Stimulated activated CD4-positive, alpha-beta T cell treated with anti-CD3 and anti-CD28 coated beads, Interleukin-12 subunit alpha, Interleukin-12 subunit beta, amount 100 ng/mL, for 4 hours (primary cell): ENCODE measurements at places on chromosomes 2 and 18.

DNA sequence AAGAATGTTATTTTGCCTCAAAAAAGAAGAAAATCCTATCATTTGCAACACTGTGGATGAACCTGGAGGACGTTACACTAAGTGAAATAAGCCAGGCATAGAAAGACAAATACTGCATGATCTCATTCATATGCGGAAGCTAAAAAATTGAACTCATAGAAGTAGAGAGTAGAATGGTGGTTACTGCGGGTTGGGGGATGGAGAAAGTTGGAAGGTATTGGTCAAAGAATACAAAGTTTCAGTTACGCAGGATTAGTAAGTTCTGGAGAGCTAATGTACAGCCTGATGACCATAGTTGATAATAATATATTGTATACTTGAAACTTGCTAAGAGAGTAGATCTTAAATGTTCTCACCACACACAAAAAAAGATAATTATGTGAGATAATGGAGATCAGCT, 5.0 kb upstream of the GALNT5 start:
- no peak for DNase-seq

DNA sequence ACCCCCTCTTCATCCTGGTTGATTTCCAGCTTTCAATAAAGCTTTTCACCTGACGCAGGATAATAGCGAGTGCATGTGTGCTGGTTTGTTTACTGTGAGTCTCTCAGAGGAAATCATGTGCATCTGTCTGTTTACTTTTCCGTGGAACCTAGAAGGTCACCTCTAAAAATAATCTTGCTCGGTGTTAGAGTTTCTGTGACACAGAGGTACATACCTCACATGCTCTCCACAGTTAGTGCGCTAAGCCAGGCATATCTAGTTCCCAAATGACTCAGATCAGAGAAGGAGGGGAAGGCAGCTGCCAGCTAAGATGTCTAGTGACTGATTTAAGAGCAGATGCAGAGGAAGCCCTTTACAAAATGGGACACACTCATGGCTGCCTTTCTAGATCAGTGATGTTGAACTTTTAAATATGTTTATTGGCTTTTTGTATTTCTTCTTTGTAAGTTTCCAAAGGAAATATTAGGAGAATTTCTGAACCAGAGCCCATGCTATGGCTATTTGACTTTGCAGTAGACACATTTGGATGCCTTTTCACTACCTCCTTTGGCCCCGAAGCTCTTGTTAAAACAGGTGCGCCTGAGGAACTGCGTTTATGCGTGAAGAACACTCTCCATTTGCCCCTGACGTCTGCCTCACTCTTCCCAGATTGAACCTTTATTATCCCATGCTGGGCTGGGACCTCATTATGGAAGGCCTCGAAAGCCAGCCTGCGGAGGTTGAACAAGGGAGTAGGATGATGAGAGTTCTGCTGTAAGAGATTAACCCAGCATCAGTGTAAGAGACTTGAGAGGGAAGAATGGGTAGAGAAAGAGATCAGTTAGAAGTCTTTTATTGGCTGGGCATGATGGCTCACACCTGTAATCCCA, 145.6 kb downstream of the FAM161A start:
- no peak for DNase-seq

- DNase-seq: no peak
Measured at GRCh38 chr2:169716238-169716886, 17.3 kb upstream of the KLHL23 start.

DNA sequence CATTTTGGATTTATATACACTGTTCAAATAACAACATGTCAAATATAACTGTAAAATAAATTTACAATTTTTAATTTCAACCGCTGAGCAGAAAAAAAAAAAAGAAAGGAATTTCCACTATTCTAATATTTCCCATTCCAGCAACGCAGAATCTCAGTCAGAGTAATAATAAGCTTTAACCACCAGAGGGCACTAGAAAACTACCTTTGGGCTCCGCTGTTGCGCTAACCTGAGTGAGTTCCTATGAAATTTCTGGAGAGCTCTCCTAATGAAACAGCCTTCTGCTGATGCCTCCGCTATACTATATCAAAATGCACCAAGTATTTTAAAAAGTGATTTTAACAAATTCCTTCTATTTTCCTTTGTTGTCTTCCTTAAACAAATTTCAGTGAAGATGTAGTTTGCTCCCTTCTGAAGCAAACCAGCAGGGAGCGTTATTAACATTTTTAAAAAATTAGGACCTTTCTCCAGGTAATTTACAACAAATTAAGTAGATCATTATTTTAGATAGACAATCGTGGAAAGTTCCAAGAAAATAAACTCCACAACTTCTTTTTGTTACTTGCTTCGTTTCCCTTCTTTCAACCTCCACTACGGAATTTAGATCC, 23.0 kb downstream of the ERMN start:
- no peak for DNase-seq

DNA sequence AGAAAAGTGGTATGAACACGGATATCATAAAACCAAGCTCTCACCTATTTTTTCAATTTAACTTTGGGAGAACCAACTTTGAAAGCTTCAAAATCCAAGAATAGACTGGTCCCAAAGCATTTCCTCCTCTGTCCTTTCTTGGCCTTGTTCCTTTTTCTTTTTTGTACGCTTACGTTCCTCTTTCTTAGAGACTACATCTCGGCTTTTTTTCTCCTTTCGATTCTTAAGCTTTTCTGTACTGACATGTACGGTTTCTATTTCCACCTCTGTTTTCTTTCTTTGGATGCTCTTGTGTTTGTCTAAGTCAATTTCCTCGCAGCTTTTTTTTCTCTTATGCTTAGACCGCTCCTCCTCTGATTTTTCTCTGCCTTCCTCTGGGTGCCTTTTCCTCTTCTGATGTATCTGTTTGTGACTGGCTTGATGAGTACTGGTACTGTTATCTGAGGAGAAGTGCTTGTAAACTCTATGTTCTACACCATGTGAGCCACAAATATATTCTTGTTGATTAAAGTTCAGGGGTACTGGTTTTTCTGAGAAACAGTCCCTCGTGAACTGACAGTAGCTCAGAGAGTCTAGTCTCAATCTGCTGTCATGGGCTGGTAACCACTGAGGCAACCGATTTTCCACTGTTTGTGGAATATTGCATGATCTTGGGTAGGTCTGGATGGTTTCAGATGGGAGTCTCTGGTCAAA, 11.5 kb upstream of the RNU2-63P start:
- DNase-seq: no peak
